ENCODE measurements at places on chromosomes 6 and 20.
A peak's percentile ranks its signal among the peaks of the same experiment; 100 is the strongest.

- no peaks in the 10 kb centered on the region for H3K27me3 ChIP-seq
- DNase-seq: no peak
- H3K36me3 ChIP-seq: no peaks in the 10 kb centered on the region
- H3K4me3 ChIP-seq: no peak overlapping the region
Measured at GRCh38 chr6:124984668-124985338, 22.6 kb downstream of the RNF217 start.

DNA sequence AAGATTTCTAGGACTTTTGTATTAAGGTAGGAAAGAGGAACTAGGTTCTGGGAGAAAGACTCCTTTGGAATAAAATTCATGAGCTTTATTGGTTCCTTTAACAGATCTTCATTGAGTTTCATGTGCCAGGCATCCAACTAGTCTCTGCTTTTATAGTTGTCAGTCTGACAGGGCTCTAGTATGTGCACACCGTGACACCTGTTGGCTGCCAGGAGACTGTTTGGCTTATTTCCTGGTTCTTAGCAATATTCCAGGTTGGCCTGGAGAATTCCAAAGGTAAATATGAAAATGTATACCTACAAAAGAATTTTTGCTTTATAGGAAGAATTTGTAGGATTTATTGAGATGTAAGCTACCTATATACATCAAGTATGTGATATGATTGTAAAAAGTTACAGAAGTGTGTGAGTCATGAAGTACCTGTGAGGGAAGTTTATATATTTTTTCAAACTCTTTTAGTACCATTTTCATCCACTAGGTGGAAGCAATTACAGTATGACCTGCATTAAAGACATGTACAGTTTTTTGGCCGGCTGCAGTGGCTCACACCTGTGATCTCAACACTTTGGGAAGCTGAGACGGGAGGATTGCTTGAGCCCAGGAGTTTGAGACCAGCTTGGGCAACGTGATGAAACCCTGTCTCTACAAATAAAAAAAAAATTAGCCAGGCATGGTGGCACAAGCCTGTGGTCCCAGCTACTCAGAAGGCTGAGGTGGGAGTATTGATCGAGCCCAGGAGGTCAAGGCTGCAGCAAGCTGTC is 35.2 kb downstream of the NDUFAF5 start:
- H3K4me1 ChIP-seq: no peaks in the 10 kb centered on the region
- H3K27ac ChIP-seq: no peak overlapping the region
- H3K27me3 ChIP-seq: no peaks in the 10 kb centered on the region

GRCh38 chr6:161956082-161956481 is 682.2 kb upstream of the AGPAT4 start:
- no peaks in the 10 kb centered on the region for H3K4me1 ChIP-seq
- no peak overlapping the region for H3K27ac ChIP-seq
- DNase-seq: no peak

GRCh38 chr6:30554962-30555815 is 1.1 kb downstream of the GNL1 start:
- DNase-seq: no peak
- H3K4me3 ChIP-seq: peak overlapping the region; percentile 96
- peak overlapping the region; percentile 96 for H3K27ac ChIP-seq
- H3K4me1 ChIP-seq: peaks cover 21% of the 10 kb centered on the region
- H3K36me3 ChIP-seq: peaks cover 32% of the 10 kb centered on the region

DNA sequence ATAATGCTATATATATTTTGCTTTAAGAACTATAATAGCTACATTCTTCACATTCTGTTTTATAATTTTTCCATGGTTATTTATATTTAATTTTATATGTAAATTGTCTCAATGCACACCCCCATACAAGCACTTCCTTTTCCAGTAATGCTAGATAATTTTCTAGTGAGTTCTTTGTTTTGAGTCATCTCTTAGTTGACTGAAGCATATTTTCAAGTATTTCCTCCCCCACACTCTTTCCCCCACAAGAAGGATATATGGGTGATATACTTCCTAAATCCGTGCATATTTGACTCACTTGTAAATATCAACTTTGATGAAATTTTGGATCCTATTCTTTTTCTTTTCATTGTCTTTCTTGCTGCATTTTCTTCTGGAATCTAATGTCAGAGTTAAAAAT is 82.1 kb upstream of the SRSF6 start:
- H3K27me3 ChIP-seq: no peaks in the 10 kb centered on the region
- H3K36me3 ChIP-seq: no peaks in the 10 kb centered on the region
- H3K4me1 ChIP-seq: no peaks in the 10 kb centered on the region

DNA sequence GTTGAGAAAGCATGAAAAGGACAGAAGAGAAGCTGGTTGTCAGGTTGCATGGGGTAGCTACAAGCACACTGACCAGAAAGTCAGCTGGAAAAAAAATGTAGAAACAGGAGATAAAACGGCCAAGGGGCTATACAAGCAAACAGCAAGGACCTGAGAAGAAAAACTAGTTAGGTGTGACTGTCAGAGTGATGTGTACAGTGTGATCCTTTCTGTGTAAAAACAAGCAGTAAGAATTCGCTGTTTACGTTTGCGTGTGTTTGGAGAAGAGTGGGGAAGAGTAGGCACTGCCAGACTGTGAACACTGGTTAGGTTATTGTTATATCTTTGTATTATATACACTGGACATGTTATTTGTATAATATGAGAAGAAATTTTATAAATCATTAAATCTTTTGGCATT is 28.1 kb downstream of the PTPN1 start:
- H3K36me3 ChIP-seq: peaks cover 4% of the 10 kb centered on the region
- peaks cover 4% of the 10 kb centered on the region for H3K4me1 ChIP-seq
- DNase-seq: no peak
- H3K27ac ChIP-seq: no peak overlapping the region
- H3K4me3 ChIP-seq: no peak overlapping the region

DNA sequence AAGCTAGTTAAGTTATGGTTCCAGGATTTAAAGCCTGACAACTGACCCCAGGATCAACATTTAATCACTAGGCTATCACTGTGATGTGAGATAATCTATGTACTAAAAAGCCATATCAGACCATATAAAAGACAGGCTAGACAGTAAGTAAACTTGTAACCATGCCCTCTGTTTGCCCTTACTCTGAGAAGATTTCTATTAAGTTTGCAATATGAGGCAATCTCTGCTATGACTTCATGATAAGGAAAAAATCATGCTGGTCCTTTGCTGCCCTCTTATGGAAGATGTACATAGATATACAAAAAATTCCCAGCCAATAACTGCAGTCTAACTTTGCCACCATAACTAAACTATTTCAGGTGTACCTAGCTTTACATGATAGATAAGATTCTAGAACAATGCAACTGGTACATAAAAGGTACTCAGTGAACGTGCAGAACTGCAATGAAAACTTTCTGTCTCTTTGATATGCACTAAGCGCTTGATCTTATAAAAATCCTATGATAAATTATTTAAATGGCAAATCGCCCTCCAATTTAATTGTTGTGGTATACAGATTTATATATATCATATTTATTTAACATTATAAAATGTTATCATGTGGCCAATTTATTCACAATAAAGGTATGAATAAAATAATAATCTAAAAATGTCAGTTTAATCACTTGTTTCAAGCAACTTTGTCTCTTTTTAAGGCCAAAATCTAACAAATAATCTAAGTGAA is 70.5 kb downstream of the FAM217A start:
- DNase-seq: no peak
- H3K4me3 ChIP-seq: no peak overlapping the region
- H3K27me3 ChIP-seq: no peaks in the 10 kb centered on the region
- no peak overlapping the region for H3K27ac ChIP-seq

DNA sequence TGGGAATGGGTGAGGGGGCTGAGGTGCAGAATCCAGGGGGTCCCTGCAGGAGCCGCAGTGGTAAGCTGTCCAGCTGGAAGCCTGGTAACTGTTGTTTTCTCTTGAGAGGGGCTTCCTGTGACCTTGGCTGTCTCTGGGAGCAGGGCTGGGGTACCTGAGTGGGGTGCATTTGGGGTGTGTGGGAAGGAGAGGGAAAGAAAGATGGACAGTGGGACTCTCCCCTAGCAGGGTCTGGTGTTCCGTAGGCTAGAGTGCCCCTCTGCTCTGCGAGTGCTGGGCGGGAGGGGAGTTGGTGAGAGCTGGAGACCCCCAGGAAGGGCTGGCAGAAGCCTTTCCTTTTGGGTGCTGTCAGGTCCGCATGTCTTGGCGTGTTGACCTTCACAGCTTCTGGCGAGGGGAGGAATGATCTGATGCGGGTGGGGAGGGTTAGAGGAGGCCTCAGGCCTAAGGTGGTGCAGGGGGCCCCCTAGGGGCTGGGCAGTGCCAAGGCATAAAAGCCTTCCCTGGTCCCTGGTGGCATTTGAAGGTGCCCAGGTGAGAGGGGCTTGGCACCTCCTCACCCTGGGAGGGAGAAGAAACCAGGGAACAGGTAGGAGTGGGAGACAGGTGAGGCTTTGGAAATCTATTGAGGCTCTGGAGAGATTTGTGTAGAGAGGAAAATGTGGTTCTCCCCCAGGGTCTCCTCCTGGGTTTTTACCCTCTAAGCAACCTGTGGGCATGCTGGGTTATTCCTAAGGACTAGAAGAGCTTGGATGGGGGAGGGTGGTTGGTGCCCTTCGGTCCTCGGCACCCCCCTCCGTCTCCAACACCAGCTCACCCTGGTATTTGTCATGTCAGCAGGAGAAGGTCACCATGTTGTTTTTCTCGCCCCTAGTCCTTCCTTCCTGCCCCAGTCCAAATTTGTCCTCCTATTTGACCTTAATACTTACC is 3.3 kb downstream of the VEGFA start:
- H3K36me3 ChIP-seq: no peaks in the 10 kb centered on the region
- peak overlapping the region; percentile 37 for H3K4me3 ChIP-seq
- H3K27me3 ChIP-seq: peaks cover 55% of the 10 kb centered on the region
